ENCODE measurements at places on chromosomes 1 and 21.

DNA sequence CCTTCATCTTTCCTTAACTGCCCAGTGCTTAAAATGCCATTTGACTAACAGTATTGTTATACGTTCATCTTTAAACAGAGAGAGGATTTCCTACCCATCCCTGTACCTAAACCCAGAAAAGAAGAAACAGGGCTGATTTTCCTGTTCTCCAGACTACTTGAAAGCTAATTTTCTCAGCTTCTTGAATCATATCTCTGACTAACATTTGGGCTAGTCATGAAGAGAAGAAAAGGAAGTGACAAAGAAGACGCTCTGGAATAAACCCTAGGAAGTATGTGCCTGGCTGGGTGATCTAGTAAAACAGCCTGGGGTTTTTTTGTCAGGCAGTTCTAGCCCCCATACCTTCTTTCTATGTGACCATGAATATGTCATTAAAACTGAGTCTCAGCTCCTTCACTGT lies 44.8 kb upstream of the SGIP1 start:
- DNase-seq, result no peak

GRCh38 chr1:87806379-87807094 lies 477.9 kb downstream of the LMO4 start:
- DNase-seq, result no peak

DNA sequence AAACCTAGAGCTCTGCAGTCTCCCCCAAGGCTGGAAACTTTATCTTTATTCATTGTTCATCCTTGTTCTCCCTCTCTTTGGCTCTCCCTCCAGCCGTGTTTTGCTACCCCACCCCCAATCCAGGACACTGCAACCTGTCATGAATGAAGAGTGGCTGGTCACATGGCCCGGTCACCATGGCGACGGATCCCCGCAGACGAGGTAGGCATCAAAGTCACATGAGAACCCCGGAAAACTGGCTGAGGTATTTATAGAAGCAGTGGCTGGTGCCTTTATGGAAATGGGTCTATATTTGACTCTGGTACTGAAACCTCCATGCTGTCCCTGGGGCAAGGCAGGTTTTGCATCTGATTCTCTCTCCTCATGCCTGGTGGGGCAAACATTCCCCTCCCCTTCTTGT lies 13.4 kb upstream of the SLC6A17 start:
- peak; percentile 5 for DNase-seq

DNA sequence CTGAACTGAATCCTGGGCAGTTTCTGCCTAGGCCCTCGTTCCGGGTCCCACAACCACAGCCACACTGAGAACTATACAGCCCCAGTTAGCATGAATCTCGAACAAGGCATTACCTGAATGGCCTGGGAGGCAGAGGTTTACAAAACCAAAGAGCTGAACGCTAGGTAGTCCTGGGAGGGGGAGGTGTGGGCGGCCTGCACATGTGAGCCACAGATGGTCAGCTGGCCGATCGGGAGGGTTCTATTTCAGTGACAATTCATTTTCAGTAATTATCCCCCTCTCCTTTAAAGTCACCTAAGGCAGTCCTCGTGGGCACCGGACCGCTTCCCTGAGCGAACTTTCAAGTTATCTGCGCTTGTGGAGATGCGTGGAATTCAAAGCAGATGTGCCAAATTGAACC lies 111.9 kb downstream of the GLIS1 start:
- DNase-seq, result no peak

DNA sequence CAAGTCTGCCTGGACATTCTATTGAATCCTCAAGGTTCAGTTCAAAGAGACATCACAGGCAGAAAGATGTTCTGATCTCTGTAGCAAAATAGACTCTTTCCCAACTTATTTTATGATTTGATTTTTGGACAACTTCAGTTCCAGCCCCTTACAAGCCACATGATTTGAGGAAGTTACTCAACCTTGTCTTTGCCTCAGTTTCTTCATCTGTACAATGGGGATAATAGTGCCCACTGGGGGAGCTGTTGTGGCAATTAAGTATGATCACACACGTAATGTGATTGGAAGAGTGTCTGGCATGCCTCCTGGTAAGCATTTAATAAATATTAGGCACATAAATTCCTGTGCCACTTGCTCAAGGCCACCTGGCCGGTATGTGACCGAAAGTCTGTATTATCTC lies 130.6 kb downstream of the DAB1 start:
- no peak for DNase-seq

GRCh38 chr1:71295350-71295749 lies 214.5 kb upstream of the ZRANB2 start:
- no peak for DNase-seq

DNA sequence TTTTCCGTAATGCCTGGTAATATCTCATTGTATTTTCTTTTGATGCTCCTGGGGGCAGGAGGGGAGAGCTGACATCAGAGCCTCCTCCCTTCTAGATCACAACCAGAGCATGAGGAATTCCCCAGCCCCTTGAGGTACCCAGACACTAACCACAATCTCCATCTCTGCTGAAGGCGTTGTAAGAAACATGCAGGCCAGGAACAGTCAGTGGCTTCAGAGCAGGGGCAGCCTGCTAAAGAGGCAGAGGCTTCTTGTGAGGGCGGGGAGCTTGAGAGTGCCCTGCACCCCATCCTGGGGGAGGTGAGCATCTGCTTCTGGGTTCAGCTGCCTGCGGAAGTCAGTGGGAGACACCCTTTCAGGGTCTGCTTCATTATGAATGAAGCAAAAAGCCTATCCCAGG lies 19.0 kb downstream of the MAPKAPK2 start:
- DNase-seq, result no peak

DNA sequence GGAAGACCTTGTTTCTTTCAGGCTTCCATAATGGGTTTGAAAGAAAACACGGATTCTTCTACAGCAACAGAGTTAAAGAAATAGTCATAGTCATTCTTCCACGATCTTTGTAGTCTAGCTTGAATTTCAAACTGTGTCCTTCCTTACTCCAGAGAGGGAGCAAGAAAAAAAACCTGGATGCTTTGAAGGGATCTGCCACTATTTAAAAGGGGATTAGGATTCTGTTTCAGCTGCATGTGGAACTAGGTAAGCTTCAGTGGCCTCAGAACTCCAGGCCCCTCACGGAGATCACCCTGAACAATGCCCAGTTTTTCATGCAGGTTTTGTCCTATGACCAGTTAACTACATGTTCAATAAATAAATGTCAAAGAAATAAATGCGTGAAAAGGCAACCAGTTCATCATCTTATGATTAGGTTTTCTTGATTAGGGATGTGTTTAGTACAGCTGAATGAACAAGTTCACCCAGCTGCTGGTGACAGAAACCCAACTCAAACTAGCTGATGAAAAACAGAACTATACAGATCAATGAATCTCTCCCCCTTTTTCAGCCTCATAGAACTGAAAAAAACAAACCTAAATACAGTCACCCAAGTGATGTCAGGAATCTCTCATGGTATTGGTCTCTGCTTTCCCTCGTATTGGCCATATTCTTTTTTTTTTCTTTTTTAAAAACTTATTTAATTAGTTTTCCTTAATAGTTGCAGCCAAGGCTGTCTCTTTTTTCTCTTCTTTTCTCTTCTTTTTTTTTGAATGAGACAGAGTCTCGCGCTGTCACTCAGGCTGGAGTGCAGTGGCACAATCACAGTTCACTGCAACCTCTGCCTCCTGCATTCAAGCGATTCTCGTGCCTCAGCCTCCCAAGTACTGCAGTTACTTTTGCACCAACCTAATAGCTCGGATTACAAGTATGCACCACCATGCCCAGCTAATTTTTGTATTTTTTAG lies 14.6 kb upstream of the MPZL1 start:
- DNase-seq, result no peak

- no peak for DNase-seq
Observed at GRCh38 chr21:29524055-29524454, 225.3 kb downstream of the BACH1 start.

- no peak for DNase-seq
Observed at GRCh38 chr1:38917337-38917736, 24.3 kb downstream of the RHBDL2 start.

GRCh38 chr21:25929856-25930520 lies 195.2 kb downstream of the GABPA start:
- peak; percentile 45 for DNase-seq

GRCh38 chr1:231193710-231194340 lies 32.0 kb downstream of the TRIM67 start:
- no peak for DNase-seq
